ENCODE measurements at places on chromosomes 7 and 10.
A peak's percentile ranks its signal among the peaks of the same experiment; 100 is the strongest.

DNA sequence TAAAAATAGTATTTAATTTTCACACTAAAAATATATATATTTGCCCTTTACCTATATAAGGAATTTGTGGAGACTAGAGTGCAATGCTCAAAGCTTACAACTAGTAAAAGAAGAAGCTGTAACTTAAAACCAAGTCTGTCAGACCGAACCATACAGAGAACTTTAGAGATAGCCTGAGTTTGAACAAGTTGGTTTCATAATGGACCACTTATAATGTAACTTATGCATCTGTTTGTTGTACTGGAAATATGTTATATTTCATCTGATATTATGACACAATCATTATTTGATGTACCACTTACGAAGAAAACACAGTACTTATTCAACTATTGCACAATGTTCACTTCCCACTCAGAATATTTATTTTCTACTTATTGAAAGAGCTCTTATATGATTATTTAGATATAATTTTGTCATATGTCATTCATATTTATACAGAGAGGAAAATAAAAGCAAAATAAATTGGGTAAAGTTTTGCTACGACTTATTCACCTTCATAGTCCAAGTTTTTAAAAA is 462.8 kb downstream of the ATRNL1 start:
- no peak for DNase-seq

DNA sequence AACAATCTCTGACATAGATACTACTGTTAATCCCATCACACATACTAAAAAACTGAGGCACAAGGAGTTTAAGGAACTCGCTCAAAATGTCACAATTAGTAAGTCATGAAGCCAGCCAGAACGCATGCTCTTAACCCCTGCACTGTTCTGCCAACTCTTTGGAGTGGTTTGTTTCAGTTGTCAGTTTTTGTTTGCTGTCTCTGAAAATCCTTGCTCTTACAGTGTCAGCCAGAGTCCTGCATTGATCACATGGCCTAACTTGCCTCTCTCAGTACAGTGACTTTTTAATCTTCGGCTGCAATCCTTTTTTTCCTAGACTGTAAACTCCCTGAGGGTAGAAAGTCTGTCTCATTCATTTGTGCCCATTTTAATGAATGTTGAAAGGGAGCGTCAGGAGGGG is 753.8 kb downstream of the AUTS2 start:
- no peak for DNase-seq

GRCh38 chr7:82419200-82419599 is 24.4 kb downstream of the CACNA2D1 start:
- no peak for DNase-seq

GRCh38 chr7:22681312-22681711 is 45.7 kb upstream of the IL6 start:
- no peak for DNase-seq

DNA sequence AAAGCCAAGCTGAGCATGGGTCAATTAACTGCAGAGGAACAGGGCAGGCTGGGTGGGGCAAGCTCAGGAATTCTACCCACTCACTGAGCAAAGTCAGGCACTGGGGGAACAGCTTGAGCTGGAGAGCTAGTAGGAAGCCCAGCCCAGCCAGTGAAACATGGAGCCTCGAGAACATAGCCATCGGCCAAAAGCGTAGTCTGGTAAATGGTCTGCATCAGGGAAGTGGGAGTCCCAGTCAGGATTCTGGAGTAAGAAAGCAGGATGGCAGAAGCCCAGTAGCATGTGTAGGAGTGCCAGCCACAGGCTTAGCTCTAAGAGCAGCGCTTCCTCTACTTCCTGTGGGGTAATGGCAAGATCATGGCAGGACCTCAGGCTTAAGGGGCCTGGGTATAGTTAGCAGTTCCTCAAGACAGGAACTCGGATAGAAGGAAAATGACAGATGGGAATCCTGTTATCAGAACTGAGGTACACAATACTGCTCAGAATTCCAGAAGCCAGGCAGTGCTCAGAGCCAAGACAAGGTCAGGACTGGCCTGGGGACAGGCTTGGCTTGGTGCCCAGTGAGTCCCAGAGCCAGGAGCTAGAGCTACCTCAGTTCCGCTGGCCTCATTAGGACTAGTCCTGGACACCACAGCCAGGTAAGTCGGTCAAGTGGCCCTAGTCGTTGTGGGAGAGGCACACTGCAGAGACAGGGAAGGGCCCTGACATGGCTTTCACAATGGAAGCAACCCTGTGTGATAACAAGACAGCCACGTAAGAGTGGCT is 65.4 kb upstream of the MXI1 start:
- no peak for DNase-seq

DNA sequence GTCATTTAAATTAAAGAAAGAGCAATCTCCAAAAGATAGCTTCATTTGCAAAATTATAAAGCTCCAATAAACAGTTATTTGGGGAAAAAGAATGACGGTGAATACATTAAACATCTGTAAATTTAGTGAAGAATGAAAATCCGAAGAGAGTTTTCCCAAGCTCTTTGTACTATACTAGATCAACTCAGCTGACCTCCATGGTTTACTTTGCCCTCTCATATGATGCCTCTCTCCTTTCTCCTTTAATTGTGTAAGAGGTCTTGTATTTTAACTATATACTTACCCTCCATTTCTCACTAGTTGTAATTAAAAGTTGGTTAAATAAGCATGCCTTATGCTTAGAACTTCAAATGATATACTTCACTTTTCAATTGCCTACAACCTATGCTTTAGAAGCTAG is 125.8 kb downstream of the CACNA2D1 start:
- DNase-seq: no peak

GRCh38 chr10:82865366-82865765 is 990.4 kb downstream of the NRG3 start:
- DNase-seq: no peak

- DNase-seq: no peak
Observed at GRCh38 chr7:27697861-27698430, 35.3 kb upstream of the HIBADH start.

- DNase-seq: no peak
Observed at GRCh38 chr10:24299578-24300260, 90.8 kb downstream of the KIAA1217 start.

DNA sequence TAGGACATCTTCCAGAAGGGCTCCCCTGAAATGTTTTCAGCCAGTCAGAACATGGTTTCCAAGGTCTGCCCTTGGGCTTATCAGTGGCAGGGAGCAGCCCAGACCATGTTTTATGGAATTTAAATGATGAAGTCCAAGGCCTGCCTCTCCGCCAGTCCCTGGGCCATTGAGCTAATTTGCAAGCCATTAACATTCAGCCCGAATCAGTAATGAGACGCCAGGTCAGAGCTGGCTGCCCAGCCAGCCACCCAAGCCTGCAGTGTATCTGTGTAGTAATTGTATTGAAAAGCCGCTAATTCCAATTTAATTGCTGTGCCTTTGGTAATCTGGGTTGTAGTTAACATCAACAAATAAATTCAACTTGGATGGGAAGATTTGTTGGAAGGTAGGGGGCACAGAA is 131.4 kb downstream of the PAXIP1 start:
- DNase-seq: peak; percentile 16

DNA sequence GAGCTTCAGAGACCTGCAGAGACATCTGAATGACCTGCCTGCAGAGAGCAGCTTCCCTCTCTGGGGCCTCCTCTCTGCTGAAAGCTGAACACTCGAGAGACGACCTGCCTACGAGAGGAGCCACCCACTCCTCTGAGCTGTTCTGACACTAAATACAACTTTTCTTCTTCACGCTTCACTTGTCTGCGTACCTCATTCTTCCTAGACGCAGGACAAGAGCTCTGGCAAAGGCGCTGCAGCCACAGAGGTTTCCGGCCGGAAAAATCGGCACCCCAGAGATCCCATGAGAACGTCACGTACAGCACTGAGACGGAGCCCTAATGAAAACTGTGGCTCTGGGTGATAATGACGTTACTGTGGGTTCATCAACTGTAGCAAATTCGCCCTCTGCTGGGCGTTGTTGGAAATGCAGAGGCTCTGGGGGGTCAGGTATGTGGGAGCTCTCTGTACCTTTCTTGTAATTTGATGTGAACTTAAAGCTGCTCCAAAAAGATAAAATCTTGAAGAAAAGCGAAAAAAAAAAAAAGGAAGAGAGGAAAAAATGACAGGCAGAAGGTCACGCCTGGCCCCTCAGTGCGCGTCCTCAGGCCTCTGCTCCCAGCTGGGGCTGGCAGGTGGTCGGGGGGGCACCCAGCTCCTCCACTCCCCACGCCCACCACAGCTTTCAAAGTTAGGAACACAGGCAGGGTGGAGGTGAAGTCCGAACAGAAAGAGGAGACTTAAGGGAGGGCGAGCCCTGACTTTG is 120.7 kb downstream of the DYNC2I1 start:
- DNase-seq: peak; percentile 94

DNA sequence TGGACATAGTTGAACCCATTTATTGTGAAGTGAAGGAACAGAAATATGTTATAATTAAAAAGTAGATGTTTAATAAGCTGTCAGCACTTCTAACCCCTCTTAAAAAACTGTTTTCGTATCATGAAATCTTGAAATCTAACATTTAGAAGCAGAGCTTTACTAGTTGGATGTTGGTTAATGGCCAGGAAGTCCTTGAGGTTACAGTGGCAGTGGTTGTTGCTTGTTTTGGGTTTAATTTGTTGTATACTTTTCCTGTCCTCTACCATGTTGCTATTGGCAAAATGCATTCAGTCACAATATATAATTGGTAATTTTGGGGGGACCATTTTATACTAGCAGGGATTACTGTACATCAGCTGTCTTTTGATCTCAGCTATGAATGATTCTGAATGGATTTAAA is 60.7 kb downstream of the EXOC4 start:
- no peak for DNase-seq

GRCh38 chr7:134024739-134025138 is 102.4 kb upstream of the LRGUK start:
- no peak for DNase-seq

GRCh38 chr7:105578496-105578895 is 2.8 kb downstream of the EFCAB10 start:
- no peak for DNase-seq

GRCh38 chr10:47095211-47095610 is 184.0 kb downstream of the PTPN20 start:
- DNase-seq: no peak
